CD4-positive, alpha-beta memory T cell (primary cell): ENCODE measurements at places on chromosomes 7 and 10. TPM values are rescaled to one million over a fixed set of nuclear protein-coding genes. Genes with fewer than 3 reads are reported as not detected.

DNA sequence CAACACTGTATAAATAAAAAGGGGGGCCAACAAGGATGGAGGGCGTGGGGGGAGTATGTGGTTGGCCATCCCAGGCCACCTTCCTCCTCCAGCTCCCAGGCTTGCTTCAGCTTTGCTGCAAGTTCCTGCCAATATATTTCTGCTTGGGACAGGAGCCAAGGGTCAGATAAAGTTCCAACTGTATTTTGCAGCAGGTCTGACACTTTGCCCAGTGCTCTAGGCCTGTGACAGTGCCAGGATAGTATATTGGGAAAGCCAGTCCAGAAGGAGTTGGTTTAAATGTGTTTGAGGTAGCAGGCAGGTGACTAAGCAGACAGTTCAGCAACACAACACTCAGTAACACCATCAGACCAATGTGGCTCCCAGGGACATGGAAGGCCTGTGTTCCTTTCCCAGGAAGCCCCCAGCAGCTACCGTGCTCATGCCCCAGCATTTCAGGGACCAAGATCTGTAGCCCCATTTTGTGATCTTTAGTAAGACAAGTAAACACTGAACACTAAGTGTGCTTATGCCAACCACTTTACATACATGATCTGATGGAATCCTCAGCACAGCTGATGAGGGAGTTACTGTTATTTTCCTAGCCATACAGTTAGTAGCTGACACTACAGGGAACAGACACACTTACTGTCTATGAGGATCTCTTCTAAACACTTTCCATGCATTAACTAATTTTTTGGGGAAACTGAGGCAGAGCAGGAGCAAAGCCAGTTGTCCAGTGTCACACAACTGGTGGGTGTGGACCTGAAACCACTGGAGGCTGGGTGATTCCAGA lies 38.9 kb downstream of the DNAJB12 start:
- DNase-seq: no peak

DNA sequence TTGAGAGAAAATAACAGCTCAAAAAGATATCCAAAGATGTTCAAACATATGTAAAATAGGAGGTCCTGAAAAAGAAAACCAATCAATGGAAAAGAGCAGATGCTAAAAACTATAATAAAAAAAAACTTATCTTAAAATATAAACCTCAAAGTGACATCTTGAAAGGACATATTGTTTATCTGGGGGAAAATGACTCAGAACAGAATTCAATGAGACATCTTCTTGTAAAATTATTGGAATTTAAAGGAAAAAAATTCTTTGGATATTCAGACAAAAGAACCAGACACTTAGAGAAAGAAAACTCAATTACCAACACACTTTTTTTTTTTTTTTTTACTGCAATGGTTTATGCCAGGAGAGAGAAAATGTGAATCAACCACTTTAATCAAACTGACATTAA lies 58.9 kb downstream of the NAMPT start:
- DNase-seq: no peak

DNA sequence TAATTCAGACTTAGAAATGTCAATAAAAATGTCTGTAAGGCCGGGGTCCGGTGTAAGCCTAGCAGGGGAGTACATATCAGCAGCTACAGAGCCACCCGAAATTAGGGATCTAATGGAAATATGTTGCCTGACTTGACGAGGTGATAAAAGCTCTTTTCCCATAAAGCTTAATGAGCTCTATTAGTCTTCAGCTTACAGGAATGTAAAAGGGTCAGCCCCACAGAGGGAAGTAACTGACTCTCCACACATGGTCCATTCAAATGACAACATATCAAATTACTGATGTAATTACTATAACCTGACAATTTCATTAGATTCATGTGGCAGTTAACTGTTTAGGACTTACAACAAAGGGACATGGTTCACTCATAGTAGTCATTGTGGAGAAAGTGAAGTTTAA lies 62.3 kb downstream of the ATE1 start:
- DNase-seq: no peak

DNA sequence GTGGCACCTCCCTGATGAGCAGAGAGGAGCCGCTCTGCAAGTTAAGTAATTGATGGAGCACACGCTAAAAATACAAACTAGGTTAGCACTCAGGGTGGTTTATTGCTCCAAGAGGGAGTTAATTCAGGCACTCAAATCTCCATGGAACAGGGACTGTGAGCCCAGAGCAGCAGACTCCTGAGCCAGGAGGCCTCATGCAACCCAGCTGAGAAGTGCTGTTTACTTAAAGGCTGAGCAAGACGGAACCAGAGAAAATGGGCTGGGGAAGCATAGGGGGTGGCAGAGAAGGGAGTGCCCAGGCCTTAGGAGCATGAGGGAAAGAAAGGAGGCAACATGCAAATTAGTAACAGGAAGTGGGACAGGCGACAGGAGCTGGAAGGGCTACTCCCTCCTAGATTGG lies 174.1 kb downstream of the KCNMA1 start:
- DNase-seq: no peak

DNA sequence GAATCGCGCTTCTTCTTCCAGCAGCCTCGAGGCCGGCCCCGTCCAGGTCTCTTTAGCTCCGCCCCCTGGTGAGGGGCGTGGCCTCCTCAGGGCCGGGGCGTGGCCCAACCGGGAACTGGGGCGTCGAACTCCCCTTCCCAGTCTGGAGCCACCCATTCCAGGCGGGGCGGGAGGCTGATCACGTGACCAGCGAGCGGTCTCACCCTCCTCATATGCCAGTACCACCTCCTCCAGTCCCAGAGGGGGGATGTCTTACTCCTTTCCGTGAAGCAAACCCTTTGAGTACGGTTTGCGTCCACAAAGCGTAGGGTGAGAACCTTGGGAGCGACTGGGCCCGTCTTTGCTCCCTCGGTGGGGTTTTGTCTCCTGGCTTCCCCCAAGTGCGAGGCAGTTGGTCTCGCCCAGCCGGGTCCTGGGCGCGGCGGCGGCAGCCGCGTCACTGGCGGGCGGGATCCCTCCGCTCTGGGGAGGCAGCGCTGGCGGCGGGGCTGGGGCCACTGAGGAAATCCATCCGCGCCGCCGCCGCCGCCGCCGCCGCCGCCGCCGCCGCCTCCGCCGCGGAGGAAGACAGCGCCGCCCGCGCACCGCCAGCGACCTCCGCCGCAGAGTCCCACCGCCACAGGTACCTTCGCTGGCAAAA lies at the start of gene GNB2:
Gene GNB2 (plus strand): TSS at position 439 of the 640 bp plus-strand sequence. CDS start 2,526 bp downstream, outside the sequence.
- peak; percentile 97 for DNase-seq

DNA sequence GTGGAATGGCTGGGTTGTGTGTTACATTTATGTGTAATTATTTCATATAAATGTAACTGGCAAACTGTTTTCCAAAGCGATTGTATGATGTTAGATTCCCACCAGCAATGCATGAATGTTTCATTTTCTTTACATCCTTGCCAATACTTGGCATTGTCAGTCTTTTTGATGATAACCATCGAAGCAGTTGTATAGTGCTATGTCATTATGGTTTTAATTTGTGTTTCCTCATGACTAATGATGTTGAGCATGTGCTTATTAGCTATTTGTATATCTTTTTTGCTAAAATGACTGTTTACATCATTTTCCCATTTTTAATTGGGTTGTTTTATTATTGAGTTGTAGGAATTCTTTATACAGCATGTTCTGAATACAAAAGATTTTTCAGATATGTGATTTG lies 22.3 kb downstream of the AHCYL2 start:
- no peak for DNase-seq

GRCh38 chr7:100837099-100837836 lies 9.9 kb upstream of the EPHB4 start:
- peak; percentile 66 for DNase-seq

DNA sequence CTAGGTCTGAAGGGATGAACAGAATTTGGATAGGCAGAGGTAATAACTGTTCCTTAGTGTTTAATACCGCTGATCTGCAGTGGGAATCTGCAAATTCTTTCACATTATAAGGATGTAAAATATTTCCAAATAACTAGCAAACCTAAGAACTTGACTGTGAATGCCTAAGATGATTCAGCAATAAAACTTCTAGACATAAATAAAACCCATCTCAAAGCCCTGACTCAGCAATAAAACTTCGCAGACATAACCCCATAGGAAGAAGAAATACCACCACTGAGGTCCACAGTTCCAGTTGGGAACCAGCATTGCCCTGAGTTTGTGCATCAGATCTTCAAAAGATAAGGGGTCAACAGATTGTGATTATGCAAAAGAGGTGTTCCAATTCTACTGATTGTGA lies 354.2 kb downstream of the GFRA1 start:
- DNase-seq: no peak

DNA sequence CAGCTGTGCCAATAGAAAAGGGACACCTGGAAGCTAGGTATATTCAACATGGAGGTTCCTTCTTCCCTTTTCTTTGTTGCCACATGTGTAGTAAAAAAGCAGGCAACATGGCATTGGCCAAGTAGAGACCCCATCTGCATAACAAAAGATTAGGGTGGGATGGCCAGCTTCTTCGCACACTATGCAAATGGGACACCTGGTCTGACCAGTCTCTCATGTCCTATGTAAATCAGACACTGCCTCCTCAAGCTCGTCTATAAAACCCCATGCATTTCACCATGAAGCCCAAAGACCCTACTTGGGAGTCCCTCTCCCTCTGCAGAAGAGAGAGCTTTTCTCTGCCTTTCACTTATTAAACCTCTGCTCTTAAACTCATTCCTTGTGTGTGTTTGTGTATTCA lies 53.9 kb downstream of the MYL10 start:
- DNase-seq: no peak

GRCh38 chr7:21472029-21472428 lies 44.1 kb downstream of the SP4 start:
- no peak for DNase-seq

DNA sequence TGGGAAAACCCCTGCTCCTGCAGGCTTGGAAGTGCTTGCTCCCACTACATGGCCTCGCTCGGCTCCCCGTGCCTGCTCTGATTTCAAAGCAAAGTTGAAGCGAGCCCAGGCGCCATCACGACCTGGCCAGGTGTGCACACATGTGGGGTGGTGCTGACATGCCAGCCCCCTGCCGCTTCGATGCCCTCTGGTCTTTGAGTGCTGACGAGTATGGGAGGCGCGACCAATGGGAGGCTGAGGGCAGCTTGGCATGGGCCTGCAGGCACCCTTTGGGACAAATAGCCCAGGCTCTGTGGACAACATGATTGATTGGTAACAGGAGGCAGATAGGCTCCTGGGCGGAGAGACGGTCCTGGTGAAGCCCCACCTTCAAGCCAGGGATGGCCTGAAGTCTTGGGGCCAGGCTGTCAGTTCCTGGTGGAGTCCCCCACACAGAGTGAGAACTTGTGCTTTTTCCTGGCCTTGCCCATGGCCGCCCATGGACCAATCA lies 252.4 kb upstream of the SEMA3A start:
- no peak for DNase-seq

DNA sequence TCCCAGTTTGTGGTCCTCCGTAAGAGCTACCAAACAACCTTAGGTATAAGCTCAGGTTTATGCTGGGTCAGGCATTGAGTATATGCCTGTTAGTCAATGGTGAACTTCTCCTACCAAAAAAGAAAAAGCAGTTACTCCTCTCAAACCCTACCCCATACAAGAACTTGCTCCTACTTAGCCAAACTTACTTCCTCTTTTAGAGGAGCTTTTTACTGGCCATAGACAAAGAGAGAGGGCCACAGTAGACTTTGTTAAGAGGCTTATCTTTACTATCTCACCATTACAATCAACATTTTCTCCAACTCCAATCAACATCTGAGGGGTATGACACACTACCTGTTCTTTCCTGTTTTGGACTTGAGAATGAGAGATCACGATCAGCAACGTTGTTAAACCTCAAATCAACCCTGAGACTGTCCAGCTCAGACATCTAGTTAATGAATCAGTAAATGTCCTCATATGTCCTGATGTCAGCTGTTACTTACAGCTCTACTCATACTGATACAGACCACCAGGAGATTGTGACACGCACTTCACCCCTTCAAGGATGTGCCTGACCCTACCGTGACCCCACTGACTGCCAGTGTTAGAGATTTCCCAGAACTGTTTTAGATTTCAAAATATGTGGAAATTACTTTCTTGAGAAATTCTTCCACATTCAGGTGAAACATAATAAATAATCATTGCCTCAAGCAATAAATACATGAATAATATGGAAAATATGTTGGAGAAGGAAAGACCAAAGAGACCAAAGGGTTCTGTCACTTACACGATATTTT lies 18.4 kb upstream of the CCDC71L start:
- DNase-seq: no peak

DNA sequence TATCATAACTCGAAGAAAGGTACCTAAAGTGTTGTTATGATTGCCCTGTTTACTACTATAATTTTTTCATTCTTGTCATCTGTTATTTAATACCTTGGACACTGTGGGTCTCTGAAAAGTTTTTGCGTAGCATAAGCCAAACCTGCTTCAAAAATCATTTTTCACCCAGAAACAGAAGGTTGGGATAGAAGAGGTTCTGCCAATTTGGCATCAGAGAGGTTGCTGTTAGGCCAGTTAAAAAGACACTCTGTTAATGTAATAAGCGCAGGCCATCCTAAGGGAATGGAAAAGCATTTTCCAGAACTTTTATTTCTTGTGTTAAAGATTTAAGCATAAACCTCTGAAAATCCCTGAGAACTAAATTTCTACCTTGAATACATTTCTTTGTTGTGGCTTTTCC lies 212.2 kb downstream of the BMPER start:
- no peak for DNase-seq

- no peak for DNase-seq
Measured at GRCh38 chr10:118214776-118215175, 127.3 kb downstream of the FAM204A start.

- DNase-seq: no peak
Measured at GRCh38 chr7:76086070-76086469, 38.2 kb downstream of the MDH2 start.

GRCh38 chr7:147774461-147774860 lies 816.1 kb upstream of the C7orf33 start:
- no peak for DNase-seq

The MSS51 gene
- 6.2 TPM for total RNA-seq

The CPA4 gene
- not detected for total RNA-seq

The BAMBI gene
- 0.29 TPM for total RNA-seq

The LRIT1 gene
- not detected for total RNA-seq

The VENTX gene
- total RNA-seq: not detected

The ASB10 gene
- total RNA-seq: not detected

The NOD1 gene
- total RNA-seq: 21.3 TPM

The HIP1 gene
- total RNA-seq: 3.5 TPM

The NKX1-2 gene
- not detected for total RNA-seq
